Kasumi-1 (cell line): ENCODE measurements at places on chromosomes 13 and 19.

DNA sequence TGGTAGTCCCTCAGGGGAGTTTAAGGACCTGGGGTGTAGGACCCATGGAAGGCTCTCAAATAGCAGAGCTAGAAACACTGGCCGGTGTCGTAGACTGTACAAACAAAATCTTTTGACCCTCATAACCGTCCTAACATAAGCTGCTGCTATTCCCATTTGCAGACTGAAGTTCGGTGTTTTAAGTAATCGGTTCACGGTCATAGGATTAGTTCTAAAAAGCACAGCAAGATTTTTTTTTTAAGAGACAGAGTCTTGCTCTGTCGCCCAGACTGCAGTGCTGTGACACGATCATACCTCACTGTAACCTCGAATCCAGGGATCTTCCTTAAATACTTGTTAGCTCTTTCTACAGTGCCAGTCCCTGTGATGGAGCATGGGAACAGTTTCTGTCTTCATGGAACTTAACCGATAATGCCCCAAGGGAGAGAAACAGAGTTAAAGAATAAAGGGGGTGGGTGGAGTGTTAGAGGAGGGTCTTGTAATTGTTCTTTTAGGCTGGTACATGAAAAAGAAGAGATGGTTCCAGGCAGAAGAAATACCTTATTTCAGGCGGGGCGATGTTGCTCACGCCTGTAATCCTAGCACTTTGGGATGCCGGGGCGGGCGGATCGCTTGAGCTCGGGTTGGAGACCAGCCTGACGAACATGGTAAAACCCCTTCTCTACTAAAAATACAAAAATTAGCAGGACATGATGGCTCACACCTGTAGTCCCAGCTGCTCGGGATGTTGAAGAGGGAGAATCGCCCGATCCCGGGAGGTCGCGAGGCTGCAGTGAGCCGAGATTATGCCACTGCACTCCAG, 475 bp upstream of the ZC3H4 start:
- DNase-seq, result no peak

GRCh38 chr13:39073983-39074382, 35.7 kb downstream of the NHLRC3 start:
- DNase-seq, result no peak

GRCh38 chr19:10717054-10717355, 874 bp upstream of the DNM2 start:
- DNase-seq, result no peak

GRCh38 chr13:20938302-20938701, 35.8 kb upstream of the XPO4 start:
- no peak for DNase-seq

- no peak for DNase-seq
These were observed 100.7 kb upstream of the MCF2L start for GRCh38 chr13:112868308-112868707.

GRCh38 chr13:106373304-106373988, 162.0 kb downstream of the EFNB2 start:
- DNase-seq, result peak; percentile 40

DNA sequence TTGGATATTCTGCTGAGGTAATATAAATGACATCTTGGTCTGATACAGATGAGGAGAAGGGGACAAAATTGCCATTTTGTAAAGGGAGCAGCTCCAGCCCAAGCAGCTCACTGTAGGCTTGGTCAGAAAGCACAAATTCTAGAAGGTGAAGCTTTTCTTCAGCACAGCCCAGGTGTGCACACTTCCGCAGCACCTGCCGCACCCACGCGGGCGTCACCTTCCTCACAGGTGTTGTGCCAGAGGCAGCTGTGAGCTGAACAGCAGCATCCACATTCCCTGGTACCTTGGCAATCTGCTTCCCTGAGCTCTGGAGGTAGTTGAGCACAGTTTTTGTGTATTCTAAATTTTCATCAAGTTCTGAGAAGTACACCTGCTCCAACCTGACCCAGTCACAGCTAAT, 79.0 kb downstream of the SACS start:
- DNase-seq, result no peak

DNA sequence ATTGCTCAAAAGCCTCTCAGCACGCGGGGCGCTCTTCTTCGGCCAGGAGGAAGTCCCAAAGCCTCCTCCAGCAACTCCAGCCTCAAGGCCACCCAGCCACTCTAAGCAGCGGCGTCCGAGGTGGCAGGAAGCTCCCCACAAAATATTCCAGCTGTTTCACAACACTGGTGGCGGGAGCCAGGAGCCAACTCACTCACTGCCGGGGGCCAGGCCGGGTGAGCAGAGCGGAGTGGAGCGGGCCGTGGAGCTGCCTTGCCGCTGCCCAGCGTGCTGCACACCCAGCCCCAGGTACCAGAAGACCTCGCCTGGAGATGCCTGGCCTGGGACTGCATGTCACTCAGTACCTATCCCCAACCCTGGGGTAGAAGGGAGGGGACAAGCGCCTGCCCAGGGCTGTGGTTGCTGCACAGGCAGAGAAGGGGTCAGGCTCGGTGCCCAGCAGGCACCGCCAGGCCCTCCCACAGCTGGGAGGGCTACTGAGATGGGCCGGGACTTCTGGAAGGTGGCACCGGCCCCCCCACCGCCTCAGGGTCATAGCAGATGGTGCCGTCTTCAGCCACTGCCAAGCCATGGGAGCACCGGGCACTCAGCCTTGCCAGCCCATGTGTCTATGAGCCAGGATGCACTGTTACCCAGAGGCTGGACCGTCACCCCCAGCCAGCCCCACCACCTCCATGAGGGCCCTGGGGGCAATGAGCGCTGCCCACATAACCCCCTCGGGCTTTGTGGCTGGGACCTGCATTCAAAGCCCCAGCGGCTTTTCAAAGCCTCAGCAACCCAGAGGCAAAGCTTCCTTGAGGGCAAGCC, 59.2 kb downstream of the MLLT1 start:
- DNase-seq, result no peak

DNA sequence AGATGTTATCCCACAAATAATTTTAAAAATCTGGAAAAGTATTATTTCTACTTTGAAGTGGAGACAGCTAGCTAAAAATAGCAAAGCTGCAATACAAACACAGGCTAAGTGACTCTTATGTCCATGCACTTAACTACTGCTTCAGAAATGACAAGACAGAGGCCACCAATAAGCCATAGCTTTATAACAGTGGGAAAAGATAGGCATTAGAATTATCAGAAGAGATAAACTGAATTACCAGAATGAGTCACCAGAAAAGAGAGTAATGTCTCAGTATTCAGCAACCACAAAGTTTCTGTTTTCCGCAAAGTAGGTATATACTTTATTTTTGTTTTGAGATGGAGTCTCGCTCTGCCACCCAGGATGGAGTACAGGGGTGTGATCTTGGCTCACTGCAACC, 17.1 kb downstream of the CLN5 start:
- DNase-seq, result no peak
